ENCODE measurements at places on chromosomes 1 and 21.

GRCh38 chr1:27835046-27835445 is 4.5 kb downstream of the PPP1R8 start:
- no peak for DNase-seq

GRCh38 chr21:38329162-38329561 is 72.4 kb downstream of the KCNJ15 start:
- DNase-seq: no peak

DNA sequence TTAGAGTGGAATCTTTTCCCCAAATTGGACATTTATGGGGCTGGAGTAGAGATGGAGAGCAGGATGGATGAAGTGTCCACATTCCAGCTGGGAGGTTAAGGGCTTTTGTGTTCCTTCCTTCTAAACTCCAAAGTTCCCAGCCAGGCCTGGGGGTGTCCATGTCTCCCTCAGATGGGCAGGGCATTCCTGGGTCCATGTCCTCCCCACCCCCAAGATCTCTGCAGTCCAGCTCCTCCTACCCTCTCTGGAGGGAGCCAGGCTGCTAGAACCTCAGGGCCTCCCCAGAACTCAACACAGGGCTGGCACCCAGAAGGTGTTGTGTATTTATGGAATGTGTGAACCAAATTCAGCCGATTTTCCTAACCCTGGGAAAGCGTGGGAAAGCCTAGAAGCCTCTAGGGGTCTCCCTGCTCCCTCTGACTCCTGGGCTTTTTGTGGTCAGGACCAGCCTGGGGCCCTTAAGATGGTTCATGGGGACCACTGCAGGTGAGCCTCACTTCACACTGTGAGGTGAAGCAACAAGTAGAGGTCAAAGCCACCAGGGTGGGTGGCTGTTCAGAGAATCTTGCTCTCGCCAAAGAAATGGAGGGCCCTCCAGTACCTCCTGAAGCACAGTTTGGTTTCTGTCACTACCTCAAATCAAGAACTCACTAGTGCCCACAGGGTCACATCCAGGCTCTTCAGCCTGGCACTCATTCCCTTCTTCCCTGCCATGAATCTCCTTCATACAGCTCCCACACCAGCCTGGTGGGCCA is 54.8 kb downstream of the GLIS1 start:
- DNase-seq: no peak

- DNase-seq: no peak
Observed at GRCh38 chr1:160844447-160845232, 18.0 kb downstream of the CD244 start.

- DNase-seq: no peak
Observed at GRCh38 chr1:218366322-218367052, 21.4 kb downstream of the TGFB2 start.

DNA sequence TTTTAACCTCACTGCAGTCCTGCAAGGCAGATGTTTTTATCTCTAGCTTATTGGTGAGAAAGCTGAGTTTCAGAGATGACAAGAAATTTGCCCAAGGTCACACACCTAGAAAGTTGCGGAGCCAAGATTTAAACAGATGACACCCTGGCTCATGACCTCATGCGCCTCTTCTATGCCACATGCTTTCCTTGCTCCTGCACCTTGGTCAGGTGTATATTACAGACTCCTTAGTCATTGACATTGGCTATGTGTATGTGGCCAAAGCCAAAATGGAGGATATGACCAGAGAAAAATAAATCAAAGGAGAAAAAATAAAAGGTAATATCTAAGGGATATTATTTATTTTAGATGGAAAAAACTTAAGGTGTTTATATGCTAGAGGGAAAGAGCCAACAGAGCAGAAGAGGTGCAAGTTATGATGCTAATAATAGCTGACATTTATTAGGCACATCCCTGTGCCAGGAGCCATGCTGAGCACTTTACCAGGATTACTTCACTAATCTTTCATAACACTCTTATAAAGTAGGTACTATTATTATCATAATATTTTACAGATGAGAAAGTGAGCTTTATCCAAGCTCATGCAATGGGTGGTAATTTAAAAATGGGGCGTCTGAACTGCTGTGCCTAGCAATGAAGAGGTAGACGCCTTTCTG is 13.8 kb upstream of the MYOC start:
- DNase-seq: no peak

DNA sequence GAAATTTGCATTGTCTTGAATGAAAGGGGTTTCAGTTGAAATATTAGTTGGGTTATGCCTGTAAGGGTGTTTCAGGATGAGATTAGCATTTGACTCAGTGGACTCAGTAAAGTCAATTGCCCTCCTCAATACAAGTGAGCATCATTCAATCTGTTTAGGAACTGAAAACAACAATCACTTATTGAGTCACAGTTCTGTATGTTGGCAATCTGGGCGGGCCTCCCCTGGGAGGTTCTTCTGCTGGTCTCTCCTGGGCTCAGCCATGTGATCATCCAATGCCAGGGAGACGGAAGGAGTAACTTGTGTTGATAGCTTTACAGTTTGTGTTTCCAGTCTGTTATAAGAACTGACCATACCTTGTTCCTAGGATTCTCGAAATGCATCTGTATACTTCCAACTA is 262.9 kb upstream of the RUNX1 start:
- DNase-seq: no peak
